ENCODE measurements at places on chromosomes 13 and 19.

DNA sequence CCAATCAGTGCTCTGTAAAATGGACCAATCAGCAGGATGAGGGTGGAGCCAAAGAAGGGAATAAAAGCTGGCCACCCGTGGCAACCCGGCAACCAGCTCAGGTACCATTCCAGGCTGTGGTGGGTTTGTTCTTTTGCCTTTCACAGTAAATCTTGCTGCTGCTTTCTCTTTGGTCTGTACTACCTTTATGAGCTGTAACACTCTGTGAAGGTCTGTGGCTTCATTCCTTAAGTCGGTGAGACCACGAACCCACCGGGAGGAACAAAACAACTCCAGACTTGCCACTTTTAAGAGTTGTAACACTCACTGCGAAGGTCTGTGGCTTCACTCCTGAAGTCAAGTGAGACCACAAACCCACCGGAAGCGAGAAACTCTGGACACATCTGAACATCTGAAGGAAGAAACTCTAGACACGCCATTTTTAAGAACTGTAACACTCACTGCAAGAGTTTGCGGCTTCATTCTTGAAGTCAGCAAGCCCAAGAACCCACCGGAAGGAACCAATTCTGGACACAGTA, 16.5 kb upstream of the SPACA6 start:
- no peak for DNase-seq

GRCh38 chr13:44040818-44041100, 161.1 kb downstream of the LACC1 start:
- DNase-seq = no peak

- no peak for DNase-seq
These were observed 18.3 kb downstream of the SIAH3 start for GRCh38 chr13:45833242-45833641.

- no peak for DNase-seq
These were observed 116.8 kb downstream of the FOXO1 start for GRCh38 chr13:40549500-40550094.

- no peak for DNase-seq
These were observed 137.8 kb downstream of the ZDHHC20 start for GRCh38 chr13:21321269-21321668.

- no peak for DNase-seq
These were observed 3.6 kb downstream of the LTBP4 start for GRCh38 chr19:40604647-40605215.

- DNase-seq = no peak
These were observed 46.9 kb downstream of the PAN3 start for GRCh38 chr13:28185256-28185655.

DNA sequence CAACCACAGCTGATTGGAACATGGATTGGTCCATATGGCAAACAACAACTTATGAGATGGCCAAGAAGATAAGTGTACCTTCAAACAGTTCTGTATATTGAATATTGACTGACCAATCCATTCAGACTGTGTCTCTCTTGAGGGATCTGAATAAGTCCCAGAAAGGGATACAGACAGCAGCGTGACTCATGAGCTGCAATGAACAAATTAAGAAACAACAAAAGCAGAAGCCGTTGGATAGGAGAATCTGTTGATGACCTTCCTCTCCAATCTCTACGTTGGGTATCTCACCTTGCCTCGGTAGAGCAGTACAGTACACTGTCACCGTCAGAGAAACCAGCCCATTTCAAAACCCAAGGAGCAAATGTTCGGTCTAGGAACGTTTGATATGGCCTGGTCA, 21.3 kb downstream of the MBD3L2B start:
- no peak for DNase-seq

DNA sequence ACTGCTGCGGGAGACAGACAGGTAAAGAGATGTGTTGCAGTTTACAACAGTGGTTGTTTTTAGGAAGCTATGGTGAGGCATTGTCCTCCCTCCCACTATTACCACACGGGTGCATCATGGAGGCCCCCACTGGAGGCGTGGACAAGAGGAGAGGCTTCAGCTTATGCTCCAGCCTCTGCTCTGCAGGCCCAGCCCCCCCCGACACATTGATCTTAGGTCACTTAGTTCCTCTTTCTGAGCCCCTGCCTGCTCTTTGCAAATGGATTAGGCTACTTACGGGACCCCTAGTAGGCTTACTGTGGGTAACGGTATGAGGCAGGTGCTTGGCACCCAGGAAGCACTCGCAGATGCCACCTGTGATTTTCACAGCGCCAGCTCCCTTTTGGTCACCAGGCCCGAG, 123.9 kb downstream of the SLC7A1 start:
- no peak for DNase-seq

DNA sequence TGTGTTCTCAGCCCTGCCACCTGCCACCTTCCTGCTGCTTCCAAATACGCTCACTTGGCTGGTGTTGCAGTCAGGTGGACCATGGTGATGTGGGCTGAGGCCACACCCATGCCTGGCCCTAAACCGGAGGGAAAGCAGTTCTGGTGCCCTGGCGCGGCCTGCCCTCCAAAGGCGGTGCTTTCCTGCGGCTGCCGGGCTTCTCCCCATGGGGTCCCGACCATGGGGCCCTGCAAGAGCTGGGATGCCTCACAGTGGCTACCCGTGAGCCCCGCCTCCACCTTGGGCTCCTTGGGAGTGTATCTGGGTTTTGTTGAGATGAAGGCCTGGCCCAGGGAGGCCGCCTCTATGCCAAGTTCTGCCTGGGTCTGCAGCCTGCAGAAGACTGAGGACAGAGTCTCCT, 73.7 kb downstream of the ERICH6B start:
- DNase-seq = no peak

DNA sequence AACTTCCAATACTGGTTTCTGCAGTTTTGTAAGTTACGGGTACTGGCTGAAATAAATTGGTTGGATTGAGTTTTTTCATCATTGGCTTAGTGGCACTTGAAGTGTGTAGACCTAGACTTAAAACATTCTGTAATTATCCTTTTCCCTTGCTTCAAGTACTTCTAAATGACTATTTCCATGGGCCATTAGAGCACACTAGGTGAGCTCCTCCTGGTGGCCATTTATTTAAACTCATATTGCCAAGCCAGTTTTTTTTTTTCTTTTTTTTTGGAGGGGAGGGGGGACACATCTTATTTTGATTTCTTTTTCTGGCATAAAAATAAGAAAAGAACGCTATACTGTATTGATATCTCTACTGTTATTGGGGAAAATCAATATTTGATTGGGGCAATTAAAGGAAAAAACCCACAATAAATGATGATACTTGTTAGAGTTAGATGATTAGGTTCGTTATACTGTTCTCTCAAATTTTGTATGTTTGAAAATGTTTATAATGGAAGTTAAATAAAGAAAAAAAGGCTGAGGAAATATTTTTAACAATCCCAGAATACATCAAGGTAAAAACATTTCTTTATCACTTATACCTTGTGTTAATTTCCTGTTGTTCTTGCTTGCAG, 82.9 kb downstream of the PDS5B start:
- DNase-seq = no peak

GRCh38 chr13:111845621-111846351, 221.2 kb upstream of the SOX1 start:
- DNase-seq = no peak
